ENCODE measurements at places on chromosomes 4 and X. TPM values are rescaled to one million over a fixed set of nuclear protein-coding genes. Genes with fewer than 3 reads are reported as not detected.

DNA sequence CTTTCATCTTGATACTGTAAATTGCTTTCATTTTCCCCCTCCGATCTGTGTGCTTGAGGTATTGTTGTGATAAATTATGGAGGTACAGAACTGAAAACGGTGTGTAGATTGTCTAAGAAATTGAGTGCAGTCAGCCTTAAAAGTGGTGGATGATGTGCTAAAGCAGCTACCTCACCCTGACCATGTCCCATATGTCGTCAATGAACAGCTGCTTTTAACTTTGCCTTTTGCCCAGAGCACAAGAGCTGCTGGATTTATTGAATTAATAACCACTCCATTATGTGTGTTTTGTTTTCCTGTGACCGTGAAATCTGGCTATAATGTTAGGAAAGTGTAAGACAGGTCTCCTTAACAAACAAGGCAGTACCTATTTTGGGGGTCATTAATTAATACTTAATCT is 581.9 kb upstream of the PITX2 start:
- no peak for DNase-seq

- DNase-seq = no peak
Observed at GRCh38 chrX:42933187-42933586, 155.2 kb upstream of the PPP1R2C start.

CCDC110 gene
- 2.3 TPM for total RNA-seq

OSTC gene
- 134 TPM for total RNA-seq

TCEANC gene
- 2.7 TPM for total RNA-seq

- DNase-seq = no peak
Observed at GRCh38 chrX:54208531-54208930, 25.5 kb upstream of the FAM120C start.

GRCh38 chr4:38894322-38894982 is 26.8 kb downstream of the FAM114A1 start:
- no peak for DNase-seq

ITM2A gene
- 27.1 TPM for total RNA-seq

DNA sequence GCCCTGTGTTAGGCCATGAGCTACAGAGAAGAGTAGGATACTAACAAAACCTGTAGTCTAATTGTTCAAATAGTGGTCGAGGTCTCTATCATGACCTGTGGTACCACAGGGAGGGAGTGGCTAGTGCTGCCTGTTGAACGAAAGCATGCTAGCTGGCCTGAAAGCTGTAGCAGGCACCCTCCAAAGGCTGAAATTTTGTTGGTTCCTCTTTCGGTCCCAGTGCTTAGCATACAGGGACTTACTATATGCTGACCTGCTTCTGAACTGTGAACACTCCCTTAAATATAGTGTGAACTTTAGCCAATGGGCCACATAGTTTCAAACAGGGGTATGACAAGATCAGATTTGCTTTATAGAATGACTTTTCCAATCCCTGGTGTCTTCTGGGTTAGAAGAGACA is 113.4 kb downstream of the PJA1 start:
- DNase-seq = no peak

- DNase-seq = no peak
Observed at GRCh38 chr4:77232653-77233052, 75.6 kb downstream of the CCNG2 start.

DNA sequence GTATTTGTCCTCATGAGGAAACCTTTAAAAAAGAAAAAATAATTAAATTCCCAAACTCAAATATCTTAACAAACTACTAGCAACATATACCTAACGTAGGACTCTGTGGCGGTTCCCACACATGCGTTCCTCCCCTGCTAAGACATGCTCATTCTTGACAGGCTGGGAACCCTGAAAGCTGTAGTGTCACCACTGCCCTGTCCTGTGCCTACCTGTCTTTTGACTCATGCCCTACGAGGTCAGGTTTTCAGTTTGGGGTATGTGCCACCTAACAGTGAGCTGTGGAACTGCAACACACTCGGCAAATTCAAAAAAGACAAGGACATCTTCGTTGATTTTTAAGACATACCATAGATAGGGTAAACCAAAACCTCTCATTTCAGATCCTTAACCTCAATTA is 17.8 kb downstream of the IDS start:
- no peak for DNase-seq

GRCh38 chrX:15790769-15791290 is 546 bp downstream of the ZRSR2 start:
- no peak for DNase-seq

SSX4B gene
- total RNA-seq = not detected

DNA sequence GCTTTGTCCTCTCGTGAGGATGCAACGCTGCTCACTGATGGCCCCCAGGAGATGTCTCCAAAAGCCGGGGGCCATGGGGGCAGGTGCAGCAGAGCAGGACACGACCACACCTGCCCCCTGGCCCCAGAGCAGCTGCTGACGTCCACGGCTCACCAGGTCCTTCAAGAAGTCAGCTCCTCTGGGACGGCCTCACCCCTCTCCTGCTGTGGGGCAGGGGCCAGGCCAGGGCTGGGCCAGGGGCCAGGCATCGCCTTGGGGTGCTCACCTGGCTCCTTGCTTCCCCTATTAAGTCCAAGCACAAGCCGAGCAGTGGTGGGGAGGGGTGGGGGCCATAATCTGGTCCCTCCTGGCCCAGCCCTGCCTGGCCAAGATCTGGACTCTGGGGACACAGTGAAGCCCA is 28.6 kb upstream of the MXD4 start:
- no peak for DNase-seq

- no peak for DNase-seq
Observed at GRCh38 chr4:77734928-77735327, 84.2 kb downstream of the CNOT6L start.

GRCh38 chr4:1446502-1447386 is 40.5 kb upstream of the NKX1-1 start:
- DNase-seq = no peak

CT45A2 gene
- not detected for total RNA-seq
